ENCODE measurements at places on chromosomes 5 and 9.

GRCh38 chr5:133819977-133820471, 148.4 kb downstream of the C5orf15 start:
- peak; percentile 40 for DNase-seq

- DNase-seq = no peak
Observed at GRCh38 chr5:153919161-153919560, 119.5 kb downstream of the FAM114A2 start.

DNA sequence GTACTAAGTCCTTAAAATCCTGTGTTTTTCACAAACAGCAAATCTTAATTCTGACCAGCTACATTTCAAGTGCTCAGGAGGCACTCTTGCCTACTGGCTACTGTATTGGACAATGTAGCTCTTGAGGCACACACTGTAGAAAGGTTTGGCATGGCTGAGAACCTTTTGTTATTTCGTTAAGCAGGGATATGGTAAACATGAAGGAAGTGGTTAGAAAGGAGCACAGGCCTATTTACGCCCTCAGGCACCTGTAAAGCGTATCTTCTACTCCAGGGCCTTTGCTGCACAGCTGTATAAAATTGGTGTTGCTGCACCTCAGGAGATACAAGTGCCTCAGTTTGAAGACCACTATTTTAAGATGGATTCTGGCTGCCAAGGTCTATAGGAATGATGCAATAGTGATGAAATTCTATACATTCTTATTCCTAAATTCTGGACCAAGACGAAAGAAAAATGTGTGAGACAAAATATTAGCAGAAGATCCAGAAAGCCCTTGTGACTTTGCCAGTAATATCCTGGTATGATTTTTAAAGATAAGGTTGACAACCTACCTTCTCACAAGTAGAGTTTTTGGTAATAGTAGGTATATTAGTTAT, 9.3 kb upstream of the OTULIN start:
- no peak for DNase-seq

- DNase-seq = no peak
Observed at GRCh38 chr5:1959725-1960581, 77.2 kb upstream of the IRX4 start.

GRCh38 chr9:12930906-12931305, 156.1 kb downstream of the LURAP1L start:
- no peak for DNase-seq

DNA sequence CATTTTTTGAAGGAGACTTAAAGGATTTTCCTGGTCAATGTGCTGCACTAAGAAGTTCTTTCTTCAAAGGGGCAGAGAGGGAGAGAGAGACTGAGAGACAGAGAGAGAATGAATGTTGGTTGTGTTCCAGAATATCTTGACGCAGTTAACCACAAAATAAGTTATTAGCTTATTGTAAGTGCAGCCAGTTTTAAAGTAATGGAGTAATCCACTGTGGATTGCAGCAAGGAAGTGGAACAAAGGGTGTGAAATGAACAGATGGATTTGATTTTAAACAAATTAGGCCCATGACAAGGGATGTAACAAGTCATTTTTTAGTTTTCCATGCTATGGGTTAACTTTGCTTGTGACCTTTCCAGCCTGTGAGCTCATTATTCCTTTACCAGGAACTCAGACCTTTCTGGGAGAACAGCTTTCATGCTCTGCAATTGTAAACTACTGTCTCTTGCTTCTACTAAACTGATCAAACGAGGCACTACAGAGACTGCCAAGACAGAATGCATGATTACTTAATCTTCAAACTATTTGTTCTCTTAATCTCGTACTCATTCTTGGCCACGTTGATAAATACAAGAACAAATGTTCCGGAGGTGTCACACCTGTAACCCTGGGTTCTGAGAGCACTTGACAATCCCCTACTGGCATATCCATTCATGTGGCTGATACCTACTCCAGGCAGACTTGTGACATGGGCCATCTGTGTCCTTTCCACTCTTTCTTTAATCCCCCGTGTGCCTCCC, 131.1 kb downstream of the TLE1 start:
- peak; percentile 79 for DNase-seq

- no peak for DNase-seq
Observed at GRCh38 chr5:71743155-71743554, 24.1 kb downstream of the CARTPT start.
